Stromal cell of bone marrow (primary cell): ENCODE measurements at places on chromosomes 5 and 9.

- no peak for DNase-seq
Measured at GRCh38 chr9:131366761-131367401, 27.0 kb upstream of the PRRC2B start.

DNA sequence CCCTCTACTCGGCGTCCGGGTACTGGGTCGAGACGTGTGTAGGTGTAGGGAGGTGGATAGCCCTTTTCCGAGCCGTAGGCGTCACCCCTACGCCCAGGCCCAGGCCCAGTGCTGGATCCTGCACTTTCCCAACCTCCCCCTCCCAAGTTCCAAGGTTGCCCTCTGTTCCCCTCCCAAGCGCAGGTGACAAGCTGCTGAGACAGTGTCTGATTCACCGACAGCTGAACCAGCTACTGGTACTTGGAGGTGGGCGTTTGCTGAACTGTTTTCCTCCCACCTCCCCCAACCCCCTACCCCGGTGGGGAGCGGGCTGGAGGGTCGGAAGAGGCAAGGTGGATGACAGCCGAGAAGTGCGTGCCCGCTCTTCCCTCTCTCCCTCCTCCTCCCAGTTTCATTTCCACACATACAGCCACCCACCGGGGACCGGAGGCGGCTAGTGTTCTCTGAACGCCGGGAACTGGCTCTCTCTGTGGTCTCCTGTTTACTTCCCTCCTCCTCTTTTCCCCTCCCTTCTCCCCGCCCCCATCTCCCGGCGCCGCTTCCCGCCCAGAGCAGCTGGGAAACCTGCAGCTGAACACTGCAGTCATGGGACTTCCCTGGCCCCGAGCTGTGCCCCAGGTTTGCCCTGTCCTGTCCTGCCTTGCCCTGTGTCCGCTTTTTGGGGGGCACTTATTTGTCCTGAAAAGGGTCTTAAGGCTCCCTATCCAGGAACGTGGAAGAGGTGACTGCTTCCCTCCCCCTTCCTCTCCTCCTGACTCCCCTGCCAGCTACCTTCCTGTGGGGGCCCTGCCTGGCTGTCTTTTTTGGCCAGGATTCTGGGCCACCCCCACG, 6.2 kb upstream of the KLF9 start:
- peak; percentile 83 for DNase-seq

DNA sequence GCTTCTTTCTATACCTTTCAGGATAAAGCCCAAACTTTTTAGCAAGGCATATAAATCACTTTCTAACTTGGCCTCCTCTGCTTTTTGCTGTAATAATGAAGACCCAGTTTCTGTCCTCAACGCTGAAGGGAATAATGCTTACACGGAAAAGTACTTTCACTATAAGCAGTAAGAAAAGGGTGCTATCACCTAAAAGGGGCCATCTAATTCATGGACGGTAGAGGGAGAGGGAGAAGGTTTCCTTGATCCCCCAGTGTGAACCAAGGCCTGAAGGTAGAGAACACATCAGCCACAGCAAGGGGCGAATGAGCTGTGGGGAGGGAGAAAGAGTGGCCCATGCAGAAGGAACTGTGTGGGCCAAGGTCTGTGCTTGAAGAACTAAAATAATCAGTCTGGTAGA, 417.7 kb upstream of the CLINT1 start:
- no peak for DNase-seq

DNA sequence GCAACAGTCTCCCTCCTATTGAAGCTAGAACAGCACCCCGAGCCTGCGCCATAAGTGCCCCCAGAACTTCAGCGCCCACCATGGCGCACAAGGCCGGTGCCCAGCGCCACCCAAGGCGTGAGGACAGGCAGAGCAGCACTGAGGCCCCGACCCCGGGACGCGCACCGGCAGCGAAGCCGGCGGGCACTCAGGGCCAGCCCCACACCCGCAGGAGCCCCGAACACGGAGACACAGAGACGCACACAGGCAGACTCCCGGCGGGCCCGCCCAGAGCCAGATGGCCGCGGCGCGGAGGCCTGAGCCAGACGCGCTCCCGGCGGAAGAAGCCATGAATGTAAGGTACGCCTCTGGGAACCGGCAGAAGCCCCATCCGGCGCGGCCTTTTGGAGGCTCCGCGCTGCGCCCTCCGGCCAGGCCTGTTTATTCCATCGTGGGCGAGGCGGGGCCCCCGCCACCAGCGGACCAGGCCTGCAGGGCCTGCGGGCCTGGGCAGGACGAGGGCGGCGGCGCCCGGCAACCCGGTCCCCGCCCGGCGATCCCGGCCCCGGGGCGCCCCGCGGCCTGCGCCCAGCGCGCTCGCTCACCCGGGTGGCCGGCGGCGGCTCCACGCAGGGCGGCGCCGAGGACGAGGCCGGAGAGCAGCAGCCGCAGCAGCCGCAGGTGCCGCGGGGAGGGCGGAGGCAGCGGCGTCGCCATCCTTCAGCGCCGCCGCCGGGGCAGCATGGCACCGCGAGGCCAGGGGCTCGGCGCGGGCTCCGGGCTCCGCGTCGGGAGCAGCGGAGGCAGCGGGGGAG, 486 bp downstream of the NPDC1 start:
- DNase-seq: no peak

GRCh38 chr9:108163321-108164005, 673.9 kb upstream of the KLF4 start:
- no peak for DNase-seq

- no peak for DNase-seq
Measured at GRCh38 chr9:22308177-22308576, 138.4 kb upstream of the DMRTA1 start.

DNA sequence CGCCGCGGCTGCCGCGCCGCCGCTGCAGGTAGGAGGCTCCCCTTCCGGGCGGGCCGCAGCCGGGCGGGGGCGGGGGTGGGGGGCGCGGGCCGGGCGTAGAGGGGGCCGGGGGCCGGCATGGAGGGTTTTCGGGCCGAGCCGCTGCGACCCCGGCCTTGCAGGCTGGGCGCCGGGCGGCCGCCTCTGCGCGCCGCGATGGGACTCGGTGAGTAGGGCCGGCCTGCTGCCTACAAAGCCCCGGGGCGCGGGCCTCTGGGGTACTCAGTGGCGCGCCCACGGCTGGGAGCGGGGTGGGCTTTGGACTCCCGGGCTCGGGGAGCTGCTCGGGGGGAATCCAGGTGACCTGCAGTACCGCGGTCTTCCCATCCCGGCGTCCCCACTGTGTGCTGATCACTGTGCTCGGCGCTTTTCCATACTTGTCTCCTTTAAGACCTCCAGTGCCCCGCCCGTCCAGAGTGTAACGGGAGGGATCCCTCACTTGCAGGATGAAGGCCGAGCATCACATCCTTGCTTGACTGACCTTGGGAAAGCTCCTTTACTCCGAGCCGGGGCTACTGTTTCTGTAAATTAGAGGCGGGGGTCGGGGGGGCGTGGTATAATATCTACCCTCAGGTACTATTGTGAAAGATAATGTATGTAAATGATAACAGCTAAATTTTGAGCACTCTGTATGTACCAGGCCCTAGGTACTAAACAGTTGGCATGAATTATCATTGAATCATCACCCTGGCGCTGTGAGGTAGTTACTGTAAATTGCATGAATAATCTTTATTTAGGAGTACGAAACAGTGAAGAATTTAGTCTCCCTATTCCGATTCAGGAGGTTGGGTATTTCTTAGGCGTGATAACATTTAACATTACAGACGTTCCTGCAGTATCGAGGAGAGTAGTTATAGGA, 672 bp downstream of the MSANTD3 start:
- DNase-seq: no peak

DNA sequence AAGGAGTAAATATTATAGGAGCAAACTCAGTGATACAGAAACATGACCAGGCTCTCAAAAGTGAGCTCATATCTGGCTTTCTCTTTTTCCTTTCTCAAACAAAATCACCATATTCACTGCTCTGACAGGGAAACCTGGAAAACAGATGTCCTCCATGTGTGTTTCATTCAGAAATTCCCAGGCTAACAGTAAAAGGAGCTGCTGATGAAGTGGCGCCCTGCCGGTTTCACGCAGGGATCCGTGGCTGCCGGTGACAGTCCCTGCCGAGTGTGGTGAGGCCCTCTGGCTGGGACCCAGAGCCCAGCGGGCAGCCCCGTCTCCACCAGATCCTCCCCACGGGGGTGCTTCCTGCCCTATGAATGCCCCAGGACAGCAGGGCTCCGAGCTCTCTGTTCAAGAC, 208.1 kb downstream of the GNA14 start:
- no peak for DNase-seq

DNA sequence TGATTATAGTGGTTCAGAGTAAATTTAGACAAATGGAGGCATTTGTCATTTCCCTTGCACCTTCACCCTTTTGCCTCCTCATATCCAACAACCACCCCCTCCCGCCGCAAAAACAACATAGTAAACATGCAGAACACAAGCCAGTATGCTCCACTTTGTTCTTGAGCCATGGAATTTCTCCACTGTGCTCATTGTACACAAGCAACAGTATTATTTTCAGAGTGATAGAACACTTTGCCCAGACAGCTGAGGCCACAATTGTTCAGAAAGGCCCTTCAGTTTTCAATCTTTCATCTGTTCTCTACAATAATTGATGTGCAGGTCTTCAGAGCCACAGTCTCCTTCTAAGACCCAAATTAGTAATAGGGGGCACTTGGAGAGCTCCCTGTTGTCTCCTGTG, 272.8 kb upstream of the SLC30A5 start:
- DNase-seq: no peak

- no peak for DNase-seq
Measured at GRCh38 chr9:111095441-111095840, 57.2 kb upstream of the LPAR1 start.

DNA sequence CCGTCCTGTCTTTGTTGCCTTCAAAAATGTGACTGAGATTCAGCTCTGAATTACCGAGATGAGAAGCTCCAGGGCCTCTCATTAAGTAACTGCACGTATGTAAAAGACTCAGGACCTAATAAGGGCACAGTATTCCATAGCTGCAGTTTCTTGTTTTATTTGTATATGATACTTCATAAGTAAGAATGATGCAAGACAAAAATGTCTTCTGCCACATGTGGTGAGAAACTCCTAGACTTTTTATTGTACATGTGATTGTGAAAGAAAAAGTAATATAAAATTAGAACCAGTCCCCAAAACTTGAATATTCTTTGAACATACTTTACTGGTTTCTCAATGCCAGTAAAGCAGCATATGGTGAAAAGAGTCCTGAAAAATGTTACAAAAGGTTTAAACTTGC, 110.1 kb upstream of the OTULINL start:
- DNase-seq: no peak

DNA sequence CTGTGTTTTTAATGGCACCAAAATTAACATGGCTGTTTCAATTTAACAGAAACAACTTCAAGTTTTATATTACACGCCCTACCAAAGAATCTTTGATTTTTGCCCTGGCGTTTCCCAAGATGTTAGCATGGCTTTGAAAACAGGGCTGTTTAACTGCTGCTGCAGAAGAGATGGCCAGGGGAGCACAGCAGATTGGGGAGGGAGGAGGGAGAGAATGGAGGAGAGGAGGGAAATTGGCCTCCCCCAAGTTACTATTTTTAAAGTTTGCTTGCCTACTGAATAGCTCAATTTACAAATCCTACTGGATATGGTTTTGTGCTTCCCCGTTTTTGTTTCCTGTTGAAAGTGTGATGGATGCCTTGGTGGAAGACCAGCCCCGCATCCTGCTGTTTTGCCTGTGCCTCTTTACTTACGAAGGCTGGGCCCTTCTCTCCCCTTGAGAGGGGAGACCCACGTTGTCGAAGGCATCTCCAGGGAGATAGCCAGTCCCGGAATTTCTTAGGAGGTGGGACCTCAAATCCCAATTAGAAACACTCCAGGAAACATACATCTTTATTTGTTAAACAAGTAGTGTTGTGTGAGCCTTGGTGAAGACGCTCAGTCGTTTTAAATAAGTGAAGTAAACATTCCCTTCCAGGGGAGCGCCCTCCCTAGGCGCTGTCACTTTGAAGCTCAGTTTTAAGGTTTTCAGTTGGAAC, 98.6 kb downstream of the AOPEP start:
- DNase-seq: no peak

DNA sequence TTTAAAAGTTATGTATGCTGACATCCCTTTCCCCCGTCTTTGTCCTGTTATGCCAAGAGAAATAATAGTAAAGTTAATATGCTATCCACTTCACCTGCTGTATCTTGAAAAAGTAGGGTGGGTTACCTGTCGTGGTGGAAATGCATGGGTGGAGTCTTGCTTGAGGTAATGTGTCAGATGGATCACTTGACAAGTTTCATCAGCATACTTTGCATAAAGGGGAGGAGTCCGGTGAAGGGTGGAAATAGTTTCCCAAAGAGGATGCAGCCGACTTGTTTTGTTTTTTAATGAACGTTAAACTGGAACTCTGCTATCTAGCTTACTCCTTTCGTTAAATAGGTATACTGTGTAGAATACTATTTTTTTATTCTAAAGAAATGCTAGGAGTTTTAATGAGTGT, 9.0 kb upstream of the DMRT3 start:
- DNase-seq: no peak

DNA sequence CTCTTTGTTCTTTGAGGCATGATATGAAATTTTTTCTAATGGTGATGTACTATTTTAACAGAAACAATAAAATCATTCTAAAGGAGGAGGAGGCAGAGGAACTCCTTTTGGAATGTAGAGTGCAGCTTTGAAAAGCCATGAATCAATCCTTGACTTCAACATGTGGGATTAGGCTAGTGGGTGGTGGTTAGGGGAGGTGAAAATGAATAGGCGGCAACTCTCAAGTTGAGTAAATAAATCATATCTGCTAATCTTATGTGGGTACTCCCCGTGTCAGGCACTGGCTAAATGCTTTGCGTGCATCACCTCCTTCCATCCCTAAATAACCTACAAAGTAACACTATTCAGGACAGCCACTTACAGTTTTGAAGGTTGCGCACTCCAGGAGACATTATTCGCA, 35.1 kb downstream of the FAM81B start:
- DNase-seq: no peak

DNA sequence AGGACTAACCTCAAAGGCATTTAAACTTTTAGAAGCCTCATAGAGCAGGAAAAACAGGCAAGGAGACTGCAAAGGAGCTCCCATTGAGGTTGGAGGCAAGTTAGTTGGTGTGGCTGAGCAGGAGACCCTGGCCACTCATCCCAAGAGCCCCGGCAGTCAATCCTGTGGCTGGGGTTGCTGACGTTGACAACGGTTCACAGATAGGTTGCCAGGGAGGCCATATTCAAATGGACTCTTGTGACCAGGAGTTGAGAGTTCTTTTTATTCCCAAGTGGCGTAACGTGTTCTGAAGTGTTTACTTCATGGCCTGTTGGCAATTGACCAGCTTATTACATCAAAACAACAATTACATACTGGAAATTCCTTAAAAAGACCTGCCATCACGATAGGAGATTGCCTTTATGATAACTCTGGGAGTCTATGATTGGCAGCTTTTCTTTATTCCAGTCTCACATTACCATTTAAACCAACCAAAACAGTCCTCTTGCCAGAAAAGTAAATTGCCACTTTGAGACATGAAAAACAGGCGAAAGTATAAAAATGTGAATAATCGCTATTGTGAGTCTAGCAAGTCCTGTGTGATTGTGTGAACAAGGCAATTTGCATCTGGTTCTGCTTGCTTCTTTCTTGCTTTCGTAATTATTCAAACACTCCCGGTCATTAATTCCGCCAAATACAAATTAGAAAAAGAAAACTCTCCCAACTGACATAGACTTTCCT, 394.9 kb downstream of the MED10 start:
- no peak for DNase-seq

- DNase-seq: no peak
Measured at GRCh38 chr5:157734436-157734835, 3.2 kb downstream of the THG1L start.
